ENCODE measurements at places on chromosomes 6 and 20.

DNA sequence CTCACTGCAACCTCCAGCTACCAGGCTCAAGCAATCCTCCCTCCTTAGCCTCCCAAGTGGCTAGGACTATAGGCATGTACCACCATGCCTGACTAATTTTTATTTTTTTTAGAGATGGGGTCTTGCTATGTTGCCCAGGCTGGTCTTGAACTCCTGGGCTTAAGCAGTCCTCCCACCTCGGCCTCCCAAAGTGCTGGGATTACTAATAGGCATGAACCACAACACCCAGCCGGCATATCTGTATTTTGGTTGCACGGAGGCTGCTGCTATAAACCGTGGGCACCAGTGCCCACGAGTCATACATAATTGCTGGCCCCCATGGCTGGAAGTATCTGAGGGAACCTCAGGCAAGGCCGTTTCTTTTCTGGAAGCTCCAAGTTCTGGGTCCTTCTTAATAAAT is 18.3 kb upstream of the ADRM1 start:
- DNase-seq, result no peak

DNA sequence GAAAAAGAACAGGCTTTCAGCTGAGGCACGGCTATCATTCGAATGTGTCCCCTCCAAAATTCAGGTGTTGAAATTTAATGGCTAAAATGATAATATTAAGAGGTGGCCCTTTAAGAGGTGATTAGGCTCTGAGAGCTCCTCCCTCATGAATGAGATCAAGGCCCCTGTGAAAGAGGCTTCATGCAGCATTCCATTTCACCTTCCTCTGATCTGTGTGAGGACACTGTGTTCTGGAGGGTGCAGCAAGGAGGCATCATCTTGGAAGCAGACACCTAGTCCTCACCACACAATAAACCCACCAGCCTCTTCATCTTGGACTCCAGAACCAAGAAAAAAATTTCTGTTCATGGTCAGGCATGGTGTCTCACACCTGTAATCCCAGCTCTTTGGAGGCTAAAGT is 56.4 kb downstream of the PPP1R14C start:
- DNase-seq, result no peak

DNA sequence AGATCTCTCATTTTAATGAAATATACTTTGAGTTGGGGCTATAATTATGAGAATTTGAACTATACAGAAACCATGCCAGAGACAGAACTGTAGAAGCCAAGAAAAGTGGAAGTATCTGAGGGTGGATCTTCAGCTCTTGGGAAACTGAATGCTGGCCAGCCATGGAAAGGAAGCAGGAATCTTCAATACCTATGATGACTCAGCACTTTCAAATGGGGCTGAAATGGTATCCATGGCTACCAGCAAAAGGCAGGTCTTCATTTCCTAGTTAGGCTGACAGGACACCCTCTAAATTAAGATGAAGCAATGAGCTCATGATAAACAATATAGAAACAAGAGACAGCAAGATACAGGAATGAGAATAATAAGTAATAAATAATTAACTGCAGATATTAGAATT is 171.3 kb downstream of the COL21A1 start:
- no peak for DNase-seq

- no peak for DNase-seq
Observed at GRCh38 chr6:107274288-107274687, 159.0 kb upstream of the BEND3 start.

- no peak for DNase-seq
Observed at GRCh38 chr20:5357946-5358345, 41.2 kb upstream of the PROKR2 start.

- DNase-seq, result no peak
Observed at GRCh38 chr6:1310628-1311399, 1.1 kb upstream of the FOXQ1 start.

DNA sequence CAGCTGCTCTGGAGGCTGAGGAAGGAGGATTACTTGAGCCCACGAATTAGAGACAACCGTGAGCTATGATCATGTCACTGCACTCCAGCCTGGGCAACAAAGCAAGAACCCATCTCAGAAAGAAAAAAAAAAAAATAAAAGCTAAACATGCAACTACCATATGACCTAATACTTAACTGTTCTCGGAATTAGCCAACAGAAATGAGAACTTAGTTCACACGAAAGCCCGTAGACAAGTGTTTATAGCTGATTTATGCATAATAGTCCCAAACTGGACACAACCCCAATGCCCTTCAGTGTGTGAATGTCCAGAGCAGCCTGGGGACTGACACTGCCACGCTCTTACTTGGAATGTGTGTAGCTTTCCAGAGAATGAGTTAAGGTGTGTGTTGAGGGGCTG is 211.5 kb upstream of the PROKR2 start:
- DNase-seq, result no peak

- DNase-seq, result no peak
Observed at GRCh38 chr6:119915971-119916370, 566.4 kb upstream of the MAN1A1 start.

Measured in activated T-helper 1 cell treated with anti-CD3 and anti-CD28 coated beads, Interleukin-2, amount 50 U/mL, for 16 hours (primary cell).